Left hindlimb (tissue), 1 donor: ENCODE measurements at places on chromosomes 4 and X.

GRCh38 chr4:37634180-37634579 is 52.0 kb downstream of the RELL1 start:
- no peak for DNase-seq

DNA sequence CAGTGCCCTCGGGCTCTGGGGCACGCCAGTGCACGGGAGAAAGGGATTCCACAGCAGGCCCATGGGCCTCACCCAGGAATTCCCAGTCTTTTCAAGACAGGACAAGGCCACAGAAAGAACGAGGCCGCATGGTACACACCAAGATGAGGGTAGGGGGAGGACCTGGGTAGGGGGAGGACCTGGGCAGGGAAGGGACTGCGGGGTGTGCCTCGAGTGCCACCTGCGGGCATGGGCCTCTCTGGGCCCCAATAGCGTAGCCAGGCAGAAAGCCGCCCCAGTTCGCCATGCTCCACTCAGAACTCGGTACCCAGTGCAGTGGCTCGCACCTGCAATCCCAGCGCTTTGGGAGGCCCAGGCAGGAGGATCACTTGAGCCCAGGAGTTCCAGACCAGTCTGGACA is 14.0 kb upstream of the DUSP9 start:
- DNase-seq: no peak

DNA sequence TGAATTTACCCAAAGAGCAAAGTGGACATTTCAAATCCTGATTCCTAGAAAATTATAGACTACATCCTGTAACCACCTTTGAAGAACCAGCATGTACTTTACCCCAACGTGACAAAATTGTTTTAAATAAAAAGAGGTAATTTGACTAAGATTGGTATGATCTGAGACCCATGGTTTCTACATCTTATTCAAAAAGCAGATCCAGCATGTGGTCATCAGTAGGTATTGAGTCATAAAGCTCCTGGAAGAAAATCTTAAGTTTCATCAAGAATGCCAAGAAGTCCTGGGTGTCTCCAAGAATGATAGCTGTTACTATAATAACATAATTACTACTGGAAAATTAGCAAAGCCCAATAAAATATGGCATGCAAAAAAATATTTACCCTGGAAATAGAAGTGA is 61.8 kb downstream of the NFKB1 start:
- DNase-seq: no peak

- no peak for DNase-seq
Observed at GRCh38 chr4:139267301-139267700, 12.7 kb downstream of the MGARP start.

DNA sequence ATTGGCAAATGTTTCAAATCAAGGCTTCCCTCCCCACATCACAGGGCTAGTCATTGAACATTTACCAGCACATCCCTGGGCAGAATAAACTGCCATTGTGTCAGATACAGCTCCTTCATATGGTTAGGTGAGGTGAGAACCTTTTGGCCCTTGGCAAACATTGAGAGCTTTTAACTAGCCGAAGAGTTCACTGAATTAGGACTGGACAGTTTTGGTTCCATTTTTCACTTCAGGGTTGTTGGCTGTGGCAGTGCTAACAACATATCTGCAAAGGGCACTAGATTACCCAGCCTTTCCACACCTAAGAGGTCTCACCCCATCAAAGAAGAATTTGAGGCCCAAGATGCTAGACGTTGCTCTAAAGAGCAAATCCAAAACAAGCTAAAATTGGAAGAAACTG is 180.7 kb downstream of the GUCY2F start:
- no peak for DNase-seq

DNA sequence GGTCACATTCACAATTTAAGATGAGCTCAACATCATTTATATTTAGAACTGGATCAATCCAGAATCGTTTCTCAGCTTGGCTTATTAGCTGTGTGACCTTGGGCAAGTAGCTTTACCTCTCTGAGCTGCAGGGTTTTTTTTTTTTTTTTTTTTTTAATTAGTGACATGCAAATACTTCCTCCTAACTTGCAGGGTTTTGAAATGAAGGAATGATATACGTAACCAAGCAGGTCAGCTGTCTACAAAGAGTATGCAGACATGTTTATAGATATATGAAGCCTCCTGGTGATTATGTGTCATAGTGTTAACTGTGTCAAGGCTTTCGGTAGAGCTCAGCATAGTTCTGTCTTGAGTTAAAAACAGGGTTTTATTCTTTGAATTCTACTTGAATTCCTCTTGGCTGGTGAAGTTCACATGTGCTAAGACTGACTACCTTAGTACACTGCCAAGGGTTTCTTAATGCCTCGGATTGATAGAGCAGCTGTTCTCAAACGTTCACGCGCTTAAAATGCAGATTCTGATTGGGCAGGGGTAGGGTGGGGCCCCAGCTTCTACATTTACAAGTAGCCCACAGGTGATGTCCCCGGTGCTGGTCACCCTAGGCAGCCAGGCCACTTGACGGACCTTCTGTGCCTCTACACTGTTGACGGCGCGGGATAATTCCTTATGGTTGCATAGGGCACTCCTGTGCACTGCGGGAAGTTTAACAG is 654 bp upstream of the STS start:
- peak; percentile 29 for DNase-seq

DNA sequence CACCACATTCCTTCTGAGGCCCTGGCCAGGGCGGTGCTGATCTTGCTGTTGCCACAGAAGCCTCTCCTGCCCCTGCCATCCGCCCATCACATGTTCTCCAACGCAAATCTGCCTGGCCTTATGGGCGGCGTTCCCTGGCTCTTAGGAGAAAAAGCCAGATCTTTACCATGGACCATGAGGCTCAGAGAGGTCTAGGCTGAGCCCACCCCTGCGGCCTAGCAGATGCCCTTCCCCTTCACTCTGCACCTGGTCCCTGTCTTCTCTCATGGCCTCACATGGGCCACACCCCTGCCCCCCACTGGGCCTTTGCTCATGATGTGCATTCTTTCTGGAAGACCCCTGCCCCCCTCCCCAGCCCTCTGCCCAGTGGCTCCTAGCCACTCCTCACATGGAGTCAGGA is 78.5 kb downstream of the CRMP1 start:
- DNase-seq: no peak

GRCh38 chr4:155780775-155781174 is 22.0 kb downstream of the GUCY1B1 start:
- no peak for DNase-seq

GRCh38 chrX:42149765-42150164 is 226.4 kb upstream of the CASK start:
- DNase-seq: peak; percentile 31

DNA sequence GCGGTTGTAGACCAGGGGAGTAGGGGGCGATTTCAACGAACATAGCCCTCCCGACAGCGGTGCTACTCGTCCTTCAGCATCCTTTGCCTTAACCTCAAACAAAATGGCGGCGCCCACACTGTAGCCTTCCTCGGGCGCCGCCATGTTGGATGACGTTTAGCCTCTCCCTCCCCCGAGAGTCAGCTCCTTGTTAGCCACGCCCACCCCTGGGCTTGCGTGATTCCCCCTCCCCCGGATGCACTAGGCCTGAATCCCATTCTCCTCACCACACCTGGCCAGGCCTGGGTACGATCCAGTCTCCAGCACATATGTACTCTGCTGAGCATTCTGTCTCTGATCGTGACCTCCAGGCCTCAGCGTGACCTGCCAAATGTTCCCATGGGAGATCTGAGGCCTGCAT is 49.0 kb upstream of the ZNF157 start:
- DNase-seq: peak; percentile 73

DNA sequence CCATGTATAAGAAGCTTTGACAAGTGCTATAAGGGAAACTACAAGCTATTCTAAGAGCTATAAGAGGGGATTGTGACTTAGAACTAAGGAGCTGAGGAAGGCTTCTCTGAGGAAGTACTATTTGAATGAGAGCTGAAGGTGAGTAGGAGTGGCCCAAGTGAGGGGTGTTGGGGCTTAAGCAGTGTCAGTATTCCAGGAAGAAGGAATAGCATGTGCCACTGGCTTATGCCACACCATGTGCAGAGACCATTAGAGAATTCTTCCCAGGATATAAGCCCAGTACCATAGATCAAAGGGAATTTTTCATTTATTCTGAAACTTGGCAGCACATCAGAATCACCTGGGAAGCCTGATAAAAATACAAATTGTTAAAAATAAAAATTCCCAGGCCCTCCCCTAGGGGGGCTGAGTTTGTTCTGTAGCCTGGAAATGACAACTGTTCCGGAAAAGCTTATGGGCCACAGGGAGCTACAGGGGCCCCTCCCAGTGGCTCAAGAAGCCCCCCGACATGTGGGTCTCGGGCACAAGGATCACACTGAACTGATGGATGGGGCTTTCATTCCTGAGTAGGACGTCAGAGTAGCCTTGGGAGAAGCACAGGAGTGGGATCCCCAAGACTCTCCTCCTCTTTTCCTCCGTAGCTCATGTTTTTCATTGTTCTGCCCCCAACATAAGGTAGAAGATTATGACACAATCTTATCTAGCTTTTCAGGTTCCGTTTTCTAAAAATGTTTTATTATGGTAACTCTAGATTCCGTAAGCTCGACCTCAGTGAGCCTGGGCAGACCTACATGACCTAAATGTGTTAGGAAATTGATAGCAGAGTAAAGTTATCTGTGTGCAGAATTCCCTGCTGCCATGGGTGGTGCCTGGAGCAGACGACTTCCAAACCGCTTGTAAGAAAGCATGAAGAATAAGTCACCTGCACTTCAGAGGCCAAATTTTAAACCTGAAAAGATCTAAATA is 119.3 kb downstream of the AFF1 start:
- DNase-seq: no peak

DNA sequence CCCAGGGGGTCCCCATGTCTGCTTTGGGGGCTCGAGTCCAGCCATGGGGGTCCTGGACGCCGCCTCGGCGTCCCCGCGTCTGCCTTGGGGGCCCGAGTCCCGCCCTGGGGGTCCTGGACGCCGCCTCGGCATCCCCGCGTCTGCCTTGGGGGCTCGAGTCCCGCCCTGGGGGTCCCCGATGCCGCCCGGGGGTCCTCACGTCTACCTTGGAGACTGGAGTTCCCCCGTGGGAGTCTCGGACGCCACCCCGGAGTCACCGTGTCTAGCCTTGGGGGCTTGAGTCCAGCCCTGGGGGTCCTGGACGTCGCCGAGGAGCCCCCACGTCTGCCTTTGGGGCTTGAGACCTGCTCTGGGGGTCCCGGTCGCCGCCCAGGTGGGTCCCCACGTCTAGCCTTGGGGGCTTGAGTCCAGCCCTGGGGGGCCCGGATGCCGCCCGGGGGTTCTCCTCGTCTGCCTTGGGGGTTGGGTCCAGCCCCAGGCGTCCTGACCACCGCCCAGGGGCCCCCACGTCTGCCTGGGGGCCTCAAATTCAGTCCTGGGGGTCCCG is 1.1 kb upstream of the GTPBP6 start:
- DNase-seq: no peak

GRCh38 chr4:146110871-146111485 is 64.5 kb upstream of the LSM6 start:
- DNase-seq: no peak

GRCh38 chr4:80798082-80798481 is 232.4 kb upstream of the BMP3 start:
- DNase-seq: no peak

DNA sequence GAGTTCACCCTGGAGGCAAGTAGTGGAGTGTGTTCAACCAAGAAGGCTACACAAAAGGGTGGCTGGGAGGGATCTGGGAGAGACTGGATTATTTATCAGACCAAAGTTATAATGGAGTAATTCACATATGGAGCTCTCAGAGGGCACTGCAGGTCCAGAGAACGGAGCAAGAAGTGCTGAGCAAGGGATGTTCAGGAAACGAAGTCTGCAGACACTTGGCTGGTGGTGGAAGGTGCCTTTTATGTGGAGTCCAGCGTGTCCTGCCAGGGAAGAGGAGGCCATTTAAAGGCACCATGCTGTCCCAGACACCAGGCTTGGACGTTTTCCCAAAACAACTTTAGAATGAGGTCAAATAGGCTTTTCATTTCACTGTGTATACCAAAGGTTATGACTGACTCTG is 130.1 kb downstream of the CEP135 start:
- peak; percentile 29 for DNase-seq

- no peak for DNase-seq
Observed at GRCh38 chrX:50704360-50704759, 109.6 kb downstream of the SHROOM4 start.

DNA sequence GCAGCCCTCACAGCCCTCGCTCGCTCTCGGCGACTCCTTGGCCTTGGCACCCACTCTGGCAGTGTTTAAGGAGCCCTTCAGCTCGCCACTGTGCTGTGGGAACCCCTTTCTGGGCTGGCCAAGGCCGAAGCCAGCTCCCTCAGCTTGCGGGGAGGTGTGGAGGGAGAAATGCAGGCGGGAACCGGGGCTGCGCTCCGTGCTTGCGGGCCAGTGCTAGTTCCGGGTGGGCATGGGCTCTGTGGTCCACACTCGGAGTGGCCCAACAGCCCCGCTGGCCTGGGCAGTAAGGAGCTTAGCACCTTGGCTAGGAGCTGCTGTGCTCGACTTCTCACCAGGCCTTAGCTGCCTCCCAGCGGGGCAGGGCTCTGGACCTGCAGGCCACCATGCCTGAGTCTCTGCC is 192.6 kb downstream of the COX18 start:
- DNase-seq: no peak

DNA sequence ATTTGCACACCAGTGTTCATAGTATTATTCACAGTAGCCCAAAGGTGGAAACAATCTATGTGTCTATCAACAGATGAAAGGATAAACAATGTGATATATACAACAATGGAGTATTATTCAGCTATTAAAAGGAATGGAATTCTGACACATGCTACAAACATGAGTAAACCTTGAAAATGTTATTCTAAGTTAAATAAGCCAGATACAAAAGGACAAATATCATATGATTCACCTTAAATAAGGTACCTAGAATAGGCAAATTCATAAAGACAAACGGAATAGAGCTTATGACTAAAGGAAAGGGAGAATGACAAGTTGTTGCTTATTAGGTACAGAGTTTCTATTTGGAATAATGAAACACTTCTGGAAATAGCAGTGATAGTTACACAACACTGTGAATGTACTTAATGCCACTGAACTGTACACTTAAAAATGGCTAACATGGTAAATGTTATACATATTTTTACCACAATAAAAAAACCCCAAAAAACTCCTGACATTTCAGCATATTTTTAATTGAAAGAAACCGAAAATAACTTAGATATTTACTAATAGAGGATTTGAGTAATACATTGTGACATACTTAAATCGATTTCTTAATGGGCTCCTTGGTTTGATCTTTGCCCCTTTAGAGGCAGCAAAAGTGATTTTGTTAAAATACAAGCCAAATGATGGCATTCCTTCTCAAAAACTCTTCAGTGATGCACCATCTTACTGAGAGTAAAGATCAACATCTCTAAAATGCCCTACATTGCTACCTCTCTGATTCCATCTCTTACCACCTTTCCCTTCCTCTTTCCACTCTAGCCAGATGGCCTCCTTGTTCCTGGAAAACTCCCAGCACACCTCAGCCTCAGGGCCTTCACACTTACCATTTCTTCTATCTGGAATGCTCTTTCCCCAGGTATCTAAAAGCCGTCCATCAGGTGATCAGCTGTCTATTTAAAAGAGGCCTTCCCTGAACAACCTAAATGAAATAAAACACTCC is 8.6 kb upstream of the CYP2U1 start:
- DNase-seq: no peak

- no peak for DNase-seq
Observed at GRCh38 chr4:140469791-140470733, 28.0 kb downstream of the MGAT4D start.

- peak; percentile 69 for DNase-seq
Observed at GRCh38 chr4:15702941-15703403, at the start of gene BST1. Gene BST1, plus strand, starts transcription at chr4:15703065. Its CDS starts 80 bp downstream, at chr4:15703145.

- no peak for DNase-seq
Observed at GRCh38 chr4:76981644-76982043, 32.1 kb downstream of the SEPTIN11 start.
